Kidney (tissue), 22 donors: ENCODE measurements at places on chromosomes 12 and 14.

- peak; percentile 91 for DNase-seq
- no peak overlapping the region for H3K27ac ChIP-seq
- H3K27me3 ChIP-seq, result no peaks in the 10 kb centered on the region
- no peaks in the 10 kb centered on the region for H3K36me3 ChIP-seq
- peaks cover 5% of the 10 kb centered on the region for H3K4me1 ChIP-seq
These were observed 44.9 kb downstream of the DDX11 start for GRCh38 chr12:31118347-31119191.

DNA sequence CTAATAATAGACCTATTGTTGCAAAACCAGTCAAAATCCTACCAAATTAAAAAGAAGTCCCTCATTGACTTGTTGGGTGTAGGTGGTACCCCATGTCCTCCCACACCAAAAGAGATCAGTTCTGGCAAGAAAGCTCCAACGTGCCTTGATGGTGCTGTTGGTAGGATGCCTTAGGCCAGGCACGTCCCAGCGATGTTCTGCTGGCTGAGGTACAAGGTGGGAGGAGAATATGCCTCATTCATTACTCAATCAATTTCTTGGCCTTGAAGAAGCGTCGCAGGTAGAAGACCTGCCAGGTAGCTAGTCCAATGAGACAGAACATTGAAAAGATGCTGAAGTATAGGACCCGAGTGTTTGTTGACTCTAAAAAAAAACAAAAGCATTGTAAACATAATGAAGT is 7.8 kb upstream of the NEK9 start:
- no peaks in the 10 kb centered on the region for H3K4me1 ChIP-seq
- peaks cover 17% of the 10 kb centered on the region for H3K36me3 ChIP-seq
- no peaks in the 10 kb centered on the region for H3K27me3 ChIP-seq

GRCh38 chr12:65510584-65511050 is 232.1 kb downstream of the MSRB3 start:
- no peaks in the 10 kb centered on the region for H3K36me3 ChIP-seq
- DNase-seq, result peak; percentile 83
- no peaks in the 10 kb centered on the region for H3K27me3 ChIP-seq
- H3K4me1 ChIP-seq, result no peaks in the 10 kb centered on the region
- no peak overlapping the region for H3K27ac ChIP-seq

DNA sequence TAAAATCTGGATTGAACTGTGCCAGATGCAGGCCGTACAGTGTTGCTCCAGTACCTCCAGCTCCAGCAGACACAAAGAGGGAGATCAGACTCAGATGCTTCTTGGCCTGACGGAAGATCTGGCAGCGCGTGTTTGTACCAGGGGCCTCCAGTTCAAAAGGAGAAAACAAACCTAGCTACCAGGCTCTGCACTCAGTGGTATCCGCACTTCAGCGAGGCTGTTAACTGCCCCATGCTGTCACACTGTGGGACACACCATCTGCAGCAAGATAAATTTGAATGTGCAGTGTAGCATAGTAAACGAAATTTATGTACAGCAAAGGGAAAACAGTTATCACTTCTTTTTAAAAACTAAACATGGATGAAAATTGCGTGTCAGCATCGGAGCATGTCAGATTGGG is 5.1 kb downstream of the DYNC1H1 start:
- DNase-seq, result no peak
- peaks cover 4% of the 10 kb centered on the region for H3K4me1 ChIP-seq
- H3K36me3 ChIP-seq, result peaks cover 2% of the 10 kb centered on the region
- no peaks in the 10 kb centered on the region for H3K27me3 ChIP-seq
- H3K4me3 ChIP-seq, result no peak overlapping the region
- no peak overlapping the region for H3K27ac ChIP-seq

DNA sequence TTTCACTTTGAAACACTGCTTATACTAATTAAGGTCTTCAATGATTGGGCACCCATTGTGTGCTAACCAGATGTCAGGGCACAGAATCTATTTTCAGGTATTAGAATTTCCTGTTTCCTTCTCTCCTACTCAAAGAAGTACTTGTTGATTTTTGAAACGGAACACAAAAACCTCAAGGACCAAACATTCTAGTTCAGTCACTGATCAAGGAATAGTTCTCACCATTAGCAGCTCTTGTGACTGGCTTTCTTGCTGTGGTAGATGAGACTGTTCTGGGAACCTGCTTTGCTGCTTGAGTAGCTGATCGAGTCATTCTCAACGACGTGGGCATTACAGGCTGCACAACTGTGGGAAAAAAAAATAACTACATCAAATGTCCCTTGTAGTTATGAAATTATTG is 11.0 kb downstream of the DLGAP5 start:
- H3K4me1 ChIP-seq, result no peaks in the 10 kb centered on the region
- DNase-seq, result no peak
- H3K27ac ChIP-seq, result no peak overlapping the region
- H3K4me3 ChIP-seq, result no peak overlapping the region

DNA sequence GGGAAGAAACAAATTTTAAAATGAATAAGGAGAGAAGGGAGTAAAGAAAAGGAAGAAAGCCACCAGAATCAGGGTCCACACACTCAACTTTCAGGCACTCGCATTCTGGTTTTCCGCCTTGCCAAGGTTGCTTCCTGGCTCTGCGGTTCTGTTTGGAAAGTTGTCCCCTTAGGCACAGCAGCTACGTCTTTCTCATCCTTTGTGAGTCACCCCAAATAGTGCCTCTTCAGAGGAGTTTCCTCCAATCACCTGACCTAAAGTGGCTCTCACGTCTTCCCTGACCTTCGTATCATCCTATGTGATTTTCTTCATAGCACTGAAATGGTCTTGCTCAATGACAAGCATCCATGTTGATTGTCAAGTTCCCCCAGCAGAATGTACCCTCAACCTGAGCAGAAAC is 99.5 kb upstream of the TMCC3 start:
- no peak for DNase-seq
- H3K4me3 ChIP-seq, result no peak overlapping the region
- no peaks in the 10 kb centered on the region for H3K36me3 ChIP-seq

GRCh38 chr14:94309721-94310120 is 13.4 kb downstream of the SERPINA6 start:
- no peak overlapping the region for H3K27ac ChIP-seq
- no peaks in the 10 kb centered on the region for H3K4me1 ChIP-seq
- H3K27me3 ChIP-seq, result no peaks in the 10 kb centered on the region
- H3K4me3 ChIP-seq, result no peak overlapping the region
- H3K36me3 ChIP-seq, result no peaks in the 10 kb centered on the region

DNA sequence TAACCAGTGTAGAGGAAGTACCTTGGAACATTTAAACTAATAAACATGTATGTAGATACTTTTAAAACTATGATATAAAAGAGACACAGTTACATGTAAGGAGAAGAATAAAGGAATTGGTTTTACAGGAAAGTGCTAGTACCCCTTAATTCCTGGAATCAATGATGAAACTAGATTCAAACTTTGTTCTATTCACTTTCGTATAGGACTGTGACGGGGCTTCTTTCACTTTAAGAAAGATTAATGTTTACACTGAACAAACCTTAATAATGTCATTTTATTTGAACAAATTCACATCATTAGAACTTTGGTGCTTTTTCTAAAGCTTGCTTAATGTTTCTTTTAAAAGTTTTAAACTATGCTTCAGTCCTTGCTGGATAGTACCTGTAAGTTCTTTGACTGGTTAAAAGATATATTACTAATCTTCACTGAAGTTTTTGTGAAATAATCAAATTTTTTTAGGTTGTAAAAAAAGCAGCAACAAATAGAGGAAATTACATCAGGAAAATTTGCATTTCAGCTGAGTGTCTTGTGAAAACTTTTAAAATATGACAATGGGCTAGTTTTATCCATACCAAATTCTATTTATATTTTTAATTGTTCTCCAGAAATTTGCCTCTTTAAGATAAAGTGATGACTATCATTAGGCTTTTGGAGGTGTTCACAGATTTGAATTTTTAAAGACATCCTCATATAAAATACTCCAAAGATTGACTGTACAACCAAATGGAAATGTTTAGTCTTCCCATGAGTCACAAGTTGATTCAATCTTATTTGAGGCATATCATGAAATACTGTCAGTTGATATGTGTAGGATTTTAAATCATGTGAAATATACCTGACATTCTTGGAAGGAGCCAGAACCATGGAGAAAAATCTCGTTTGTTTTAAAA is 36.2 kb downstream of the PAPOLA start:
- H3K27me3 ChIP-seq, result no peaks in the 10 kb centered on the region
- H3K4me1 ChIP-seq, result no peaks in the 10 kb centered on the region
- H3K36me3 ChIP-seq, result peaks cover 7% of the 10 kb centered on the region
- no peak for DNase-seq
- H3K4me3 ChIP-seq, result no peak overlapping the region

DNA sequence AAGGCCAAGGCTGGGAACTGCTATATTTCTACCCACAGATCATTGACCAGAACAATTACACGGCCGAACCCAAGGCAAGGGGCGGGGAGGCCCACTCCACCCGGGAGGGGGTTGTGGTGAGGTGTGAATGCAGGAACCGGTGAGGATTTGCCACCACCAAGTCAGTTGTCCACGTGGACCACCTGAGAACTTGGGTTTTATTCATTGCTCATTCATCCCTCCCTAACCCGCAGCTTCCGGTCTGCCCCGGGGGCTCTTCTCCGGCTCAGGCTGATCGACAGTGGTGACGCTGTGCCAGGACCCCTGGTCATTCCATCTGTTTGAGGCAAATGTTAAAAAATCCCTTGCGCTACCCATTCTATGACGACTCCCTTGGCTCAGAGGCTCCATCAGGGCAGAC is 127.7 kb upstream of the RTL1 start:
- no peaks in the 10 kb centered on the region for H3K27me3 ChIP-seq
- no peaks in the 10 kb centered on the region for H3K4me1 ChIP-seq
- DNase-seq, result peak; percentile 36
- no peaks in the 10 kb centered on the region for H3K36me3 ChIP-seq
- no peak overlapping the region for H3K27ac ChIP-seq
- H3K4me3 ChIP-seq, result no peak overlapping the region

GRCh38 chr14:78848234-78848820 is 678.2 kb downstream of the NRXN3 start:
- H3K4me3 ChIP-seq, result no peak overlapping the region
- H3K27me3 ChIP-seq, result no peaks in the 10 kb centered on the region
- DNase-seq, result peak; percentile 51
- H3K27ac ChIP-seq, result no peak overlapping the region

GRCh38 chr12:62799766-62800406 is 135.1 kb downstream of the PPM1H start:
- no peak overlapping the region for H3K27ac ChIP-seq
- no peaks in the 10 kb centered on the region for H3K27me3 ChIP-seq
- no peaks in the 10 kb centered on the region for H3K4me1 ChIP-seq
- no peak for DNase-seq
- no peaks in the 10 kb centered on the region for H3K36me3 ChIP-seq

- H3K36me3 ChIP-seq, result no peaks in the 10 kb centered on the region
- H3K4me1 ChIP-seq, result no peaks in the 10 kb centered on the region
- H3K4me3 ChIP-seq, result no peak overlapping the region
These were observed 72.8 kb downstream of the ANKS1B start for GRCh38 chr12:99911967-99912366.

DNA sequence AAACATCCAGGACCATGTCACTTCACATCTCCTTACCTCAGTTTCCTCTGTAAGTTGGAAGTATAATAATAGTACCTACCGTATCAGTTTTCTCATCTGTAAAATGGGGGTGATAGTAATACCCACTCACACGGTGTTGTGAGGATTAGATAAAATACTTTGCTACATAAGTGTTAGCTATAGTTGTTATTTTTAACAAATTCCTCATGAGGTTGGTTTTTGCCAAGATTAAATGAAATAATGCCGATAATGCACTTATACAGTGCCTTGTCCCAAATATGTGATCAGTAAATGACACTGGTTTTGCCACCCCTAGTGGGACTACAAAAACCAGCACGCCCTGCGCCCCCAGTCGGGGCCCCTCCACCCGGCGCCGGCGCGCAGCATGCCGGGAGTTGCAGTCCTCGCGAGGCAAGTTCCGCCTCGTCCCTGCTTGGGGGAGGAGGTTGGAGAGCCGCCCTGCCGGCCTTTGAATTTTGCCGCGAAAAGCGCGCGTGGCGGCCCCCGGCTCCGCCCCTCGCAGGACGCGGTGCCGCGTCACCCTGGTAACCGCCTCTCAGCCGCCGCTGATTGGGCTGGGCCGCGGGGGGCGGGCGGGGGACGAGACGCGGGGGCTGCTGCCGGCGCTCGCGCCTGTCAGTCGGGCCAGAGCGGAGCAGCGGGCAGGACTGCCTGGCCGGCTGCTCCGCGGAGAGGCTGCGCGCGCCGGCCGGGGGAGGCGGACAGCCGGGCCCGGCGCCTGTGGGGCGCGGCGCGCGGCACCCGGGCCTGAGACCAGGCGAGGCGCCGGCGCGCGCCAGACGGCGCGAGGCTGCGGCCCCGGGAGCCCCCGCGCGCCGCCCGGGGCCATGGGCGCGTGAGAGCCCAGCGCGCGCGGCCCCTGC is at the start of gene FAM222A:
Gene FAM222A, plus strand, starts transcription at position 639 of the 884 bp plus-strand sequence. CDS start 30,322 bp downstream, outside the sequence.
- no peaks in the 10 kb centered on the region for H3K27me3 ChIP-seq
- H3K4me3 ChIP-seq, result no peak within 1 kb of the TSS
- peak; percentile 99 for DNase-seq
- H3K36me3 ChIP-seq, result no peaks in the 10 kb centered on the region

- H3K4me3 ChIP-seq, result no peak overlapping the region
- no peak overlapping the region for H3K27ac ChIP-seq
- DNase-seq, result no peak
- H3K4me1 ChIP-seq, result no peaks in the 10 kb centered on the region
- H3K36me3 ChIP-seq, result no peaks in the 10 kb centered on the region
These were observed 162.4 kb downstream of the GARIN6 start for GRCh38 chr12:99809909-99810308.

- no peaks in the 10 kb centered on the region for H3K27me3 ChIP-seq
- no peaks in the 10 kb centered on the region for H3K4me1 ChIP-seq
- H3K36me3 ChIP-seq, result no peaks in the 10 kb centered on the region
- H3K27ac ChIP-seq, result no peak overlapping the region
- H3K4me3 ChIP-seq, result no peak overlapping the region
- DNase-seq, result no peak
These were observed 77.0 kb downstream of the KITLG start for GRCh38 chr12:88503281-88503703.

DNA sequence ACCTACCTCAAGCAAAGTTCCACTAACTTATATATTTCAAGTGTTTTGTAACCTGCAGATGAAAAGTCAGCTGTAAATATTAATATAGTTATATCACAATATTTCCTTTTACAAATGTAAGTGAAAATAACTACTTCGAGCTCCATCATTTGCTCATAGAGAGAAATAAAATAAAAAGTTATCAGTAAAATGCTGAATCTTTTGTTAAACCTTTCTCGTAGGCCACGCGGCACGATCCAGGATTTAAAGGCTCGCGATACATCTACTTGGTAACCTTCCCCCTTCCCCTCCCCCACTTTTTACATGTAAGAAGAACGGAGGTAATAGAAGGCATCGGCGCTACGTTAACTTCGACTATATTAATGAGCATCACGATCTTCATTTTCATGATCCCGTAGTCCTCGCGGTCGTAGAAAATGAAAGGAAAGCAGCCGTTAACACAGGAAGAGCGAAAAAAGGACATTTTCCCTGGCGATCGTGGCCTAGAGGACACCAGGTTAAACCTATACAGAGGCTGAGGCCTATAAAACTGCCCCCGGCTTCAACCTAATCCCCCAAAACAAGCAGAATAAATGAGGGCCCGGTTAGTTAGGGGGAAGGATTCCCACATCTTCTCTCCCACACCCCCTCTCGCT is 508 bp downstream of the HNRNPC start:
- H3K4me1 ChIP-seq, result peaks cover under 1% of the 10 kb centered on the region
- H3K36me3 ChIP-seq, result no peaks in the 10 kb centered on the region
- peak overlapping the region; percentile 98 for H3K27ac ChIP-seq
- peak; percentile 89 for DNase-seq
- H3K27me3 ChIP-seq, result no peaks in the 10 kb centered on the region
